ENCODE measurements at places on chromosomes 6 and 20. TPM values are rescaled to one million over a fixed set of nuclear protein-coding genes. Genes with fewer than 3 reads are reported as not detected.

DNA sequence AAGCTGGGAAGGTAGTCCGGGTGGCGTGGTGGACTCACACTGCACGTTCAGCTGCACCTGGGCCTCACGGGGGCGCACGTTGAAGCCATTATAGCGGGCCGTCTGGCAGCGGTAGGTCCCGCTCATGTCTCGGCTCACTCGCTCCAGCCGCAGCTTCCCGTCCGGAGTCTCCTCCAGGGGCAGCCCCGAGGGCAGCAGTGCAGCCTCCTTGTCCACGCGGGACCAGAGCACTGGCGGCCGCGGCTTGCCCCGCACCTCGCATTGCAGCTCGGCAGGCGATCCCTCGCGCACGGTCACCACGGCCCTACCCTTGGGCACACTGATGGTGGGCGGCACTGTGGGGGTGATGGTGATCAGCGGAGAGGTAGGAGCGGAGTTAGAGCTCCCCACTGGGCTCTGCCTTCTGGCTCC, 47.6 kb downstream of the MDGA1 start:
- no peak for DNase-seq

DNA sequence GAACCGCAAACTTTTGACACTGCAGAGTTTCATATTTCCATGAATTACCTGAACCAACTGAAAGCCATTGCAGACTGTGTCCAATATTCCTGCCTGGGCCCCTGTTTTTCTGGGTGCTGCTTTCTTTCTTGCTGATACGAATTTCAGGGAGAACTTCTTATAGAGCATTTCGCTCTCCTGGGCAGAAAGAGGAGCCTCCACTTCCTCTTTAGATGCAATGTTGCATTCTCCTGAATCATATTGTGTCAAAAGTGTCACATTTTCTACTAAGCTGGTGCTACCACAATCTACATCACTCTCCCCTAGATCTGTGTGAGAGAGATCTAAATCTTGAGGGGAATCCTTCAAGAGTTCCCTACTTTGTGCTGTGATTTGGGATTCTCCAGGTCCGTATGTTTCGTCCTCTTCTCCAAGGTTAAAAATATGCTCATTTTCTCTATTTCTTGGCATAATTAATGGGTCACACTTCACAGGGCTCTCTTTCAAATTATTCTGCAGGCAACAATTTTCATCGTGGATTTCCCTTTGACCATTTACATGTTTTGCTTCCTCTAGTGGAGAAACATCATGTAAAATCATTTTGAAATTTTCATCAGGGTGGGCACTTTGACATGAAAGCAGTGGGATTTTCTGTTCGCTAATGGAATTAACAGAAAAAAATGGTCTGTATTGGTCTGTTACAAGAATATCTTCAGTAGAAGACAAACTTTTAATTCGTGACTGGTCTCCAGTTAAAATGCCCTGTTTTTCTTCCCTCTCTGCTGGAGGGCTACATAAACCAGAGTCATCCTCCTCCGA, 102.3 kb downstream of the DST start:
- no peak for DNase-seq

DNA sequence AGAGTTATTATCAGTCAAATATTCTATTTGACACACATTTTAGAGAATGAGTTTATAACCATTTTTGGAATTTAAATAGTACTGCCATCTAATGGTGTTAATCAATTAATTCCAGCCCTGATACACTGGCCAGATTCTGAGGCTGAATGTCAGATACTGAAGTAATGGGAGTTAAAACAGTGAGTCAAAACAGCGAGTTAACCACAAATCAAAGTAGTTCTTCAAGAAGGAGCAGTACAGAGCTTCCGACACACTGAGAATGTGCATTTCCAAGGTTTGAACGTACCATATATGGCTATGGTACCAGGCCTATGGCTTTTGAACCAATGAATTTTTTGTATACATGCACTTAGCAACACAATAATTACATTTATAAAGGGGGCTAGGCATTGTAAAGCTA, 11.3 kb upstream of the CEP43 start:
- no peak for DNase-seq

Gene BNIP5
- polyA plus RNA-seq = 0.12 TPM

Gene PACSIN1
- polyA plus RNA-seq = 1.3 TPM

Measured in muscle of arm (tissue), 14 donors.